ENCODE measurements at places on chromosomes 11 and 22.

- no peak for DNase-seq
Measured at GRCh38 chr11:57476757-57477506, 16.6 kb downstream of the RTN4RL2 start.

GRCh38 chr22:28942801-28943500 is 59.6 kb downstream of the ZNRF3 start:
- DNase-seq, result no peak

DNA sequence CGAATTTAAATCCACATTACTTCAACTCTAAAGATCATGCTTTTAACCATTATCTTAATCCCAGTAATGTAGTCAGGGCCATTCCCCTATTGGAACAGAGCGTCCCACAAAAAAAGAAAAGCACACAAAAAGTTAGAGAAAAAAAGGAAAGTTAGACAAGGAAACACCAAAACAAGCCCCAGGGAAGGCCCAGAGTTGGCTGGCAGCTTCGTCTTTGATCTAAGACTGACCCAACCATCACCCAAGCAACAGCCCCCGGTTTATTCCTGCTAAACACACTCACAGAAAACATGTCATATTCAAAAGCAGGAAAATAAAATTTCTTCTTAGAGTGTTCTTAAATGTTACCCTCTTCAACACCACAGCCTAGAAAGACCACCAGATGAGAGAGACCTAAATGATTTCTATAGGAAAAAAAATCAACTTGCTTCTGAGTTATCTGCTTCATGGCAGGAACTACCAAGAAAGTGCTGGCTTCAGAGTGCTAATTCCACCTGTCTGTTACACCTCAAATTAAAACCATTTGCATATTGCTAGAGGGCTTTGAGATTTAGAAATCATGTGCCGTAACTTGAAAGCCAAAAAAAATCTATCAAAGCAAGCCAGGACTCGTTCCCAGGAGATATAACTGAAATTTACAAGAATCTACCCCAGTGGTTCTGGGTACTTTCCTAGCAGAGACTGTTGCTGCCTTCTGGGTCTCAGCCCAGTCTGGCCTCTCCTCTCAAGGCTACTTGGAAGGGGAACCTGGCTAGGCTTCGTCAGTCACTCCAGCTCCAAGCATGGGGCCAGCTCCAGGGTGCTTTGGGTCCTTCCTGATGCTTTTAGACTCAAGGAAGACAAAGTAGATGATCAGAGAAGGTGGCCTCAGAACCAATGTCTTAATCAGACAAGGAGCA is 31.2 kb downstream of the POU2AF3 start:
- DNase-seq, result no peak

DNA sequence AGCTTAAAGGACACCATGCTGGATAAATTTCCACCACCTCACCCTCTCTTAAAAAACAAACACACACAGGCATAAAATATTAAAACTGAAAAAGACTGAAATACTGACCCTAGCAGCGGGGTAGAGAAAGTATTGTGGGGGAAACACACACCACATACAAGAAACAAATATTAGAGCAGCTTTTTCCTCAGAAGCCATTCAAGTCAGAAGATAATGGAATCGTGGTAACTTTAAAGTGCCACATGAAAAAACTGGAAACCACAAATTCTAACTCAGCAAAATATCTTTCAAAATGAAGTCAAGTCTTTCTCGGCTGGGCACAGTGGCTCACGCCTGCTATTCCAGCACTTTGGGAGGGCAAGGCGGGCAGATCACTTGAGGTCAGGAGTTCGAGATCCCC is 223.2 kb downstream of the DYNC2H1 start:
- no peak for DNase-seq

DNA sequence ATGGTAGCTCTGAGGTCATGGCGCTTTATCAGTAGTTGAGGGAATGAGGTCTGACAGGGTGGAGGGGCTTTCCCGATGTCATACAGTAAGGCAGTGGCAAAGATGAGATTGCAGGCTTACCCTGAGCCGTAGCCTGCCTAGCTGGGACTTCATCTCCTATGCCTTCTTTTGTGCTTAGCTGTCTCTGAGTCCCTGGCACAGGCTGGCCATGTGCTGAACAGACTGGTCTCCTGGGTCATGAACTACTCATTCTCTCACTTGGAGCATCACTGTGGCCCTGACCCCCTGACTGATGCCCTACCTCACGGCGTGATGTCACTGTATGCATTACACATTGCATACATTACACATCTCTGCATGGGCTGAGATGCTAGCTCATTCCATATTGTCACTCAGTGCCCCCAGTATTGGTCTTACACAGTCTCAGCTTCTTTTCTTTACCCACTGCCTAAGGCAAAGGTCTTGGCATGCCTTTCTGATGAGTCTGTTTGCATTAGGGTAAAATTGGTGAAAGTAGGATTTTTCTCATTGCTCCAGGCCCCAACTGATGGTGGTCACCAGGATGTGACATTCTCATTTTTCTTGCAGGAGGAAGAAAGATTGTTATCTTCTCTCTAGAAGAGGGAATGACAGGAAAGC is 389.4 kb upstream of the CADM1 start:
- DNase-seq, result no peak

DNA sequence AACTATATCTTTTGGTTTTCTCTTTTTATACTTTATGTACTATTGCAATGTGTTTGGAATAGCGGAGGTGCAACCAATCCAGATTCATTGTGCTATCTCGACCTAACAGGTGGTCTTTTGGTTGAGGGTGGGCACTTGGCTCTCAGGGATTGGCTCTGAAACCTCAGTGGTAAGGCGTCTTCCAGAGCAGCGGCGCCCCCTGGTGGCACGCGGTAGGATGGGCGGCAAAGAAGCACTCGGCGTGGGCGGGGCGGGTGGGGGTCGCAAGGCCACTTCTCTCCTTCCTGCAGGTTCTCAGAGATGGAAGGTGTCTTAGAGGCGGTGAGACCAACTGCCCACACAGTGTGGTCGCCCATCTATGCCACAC is 19.2 kb upstream of the PLET1 start:
- DNase-seq, result no peak

DNA sequence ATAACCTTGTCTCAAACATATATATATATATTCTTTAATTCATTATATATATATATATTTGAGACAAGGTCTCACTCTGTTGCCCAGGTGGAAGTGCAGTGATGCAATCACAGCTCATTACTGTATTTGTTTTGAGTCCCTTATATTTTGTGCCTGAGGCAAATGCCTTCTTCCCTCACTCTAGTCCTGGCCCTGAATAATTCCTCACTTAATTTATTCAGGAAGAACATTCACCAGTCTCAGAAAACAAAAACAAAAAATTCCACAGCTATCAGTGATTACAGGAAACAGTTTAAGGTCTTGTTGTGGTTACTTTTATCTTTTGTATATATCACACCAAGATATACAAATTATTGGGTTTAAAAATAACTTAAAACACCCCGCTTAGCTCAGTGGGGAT is 155.7 kb downstream of the CWF19L2 start:
- DNase-seq, result no peak

DNA sequence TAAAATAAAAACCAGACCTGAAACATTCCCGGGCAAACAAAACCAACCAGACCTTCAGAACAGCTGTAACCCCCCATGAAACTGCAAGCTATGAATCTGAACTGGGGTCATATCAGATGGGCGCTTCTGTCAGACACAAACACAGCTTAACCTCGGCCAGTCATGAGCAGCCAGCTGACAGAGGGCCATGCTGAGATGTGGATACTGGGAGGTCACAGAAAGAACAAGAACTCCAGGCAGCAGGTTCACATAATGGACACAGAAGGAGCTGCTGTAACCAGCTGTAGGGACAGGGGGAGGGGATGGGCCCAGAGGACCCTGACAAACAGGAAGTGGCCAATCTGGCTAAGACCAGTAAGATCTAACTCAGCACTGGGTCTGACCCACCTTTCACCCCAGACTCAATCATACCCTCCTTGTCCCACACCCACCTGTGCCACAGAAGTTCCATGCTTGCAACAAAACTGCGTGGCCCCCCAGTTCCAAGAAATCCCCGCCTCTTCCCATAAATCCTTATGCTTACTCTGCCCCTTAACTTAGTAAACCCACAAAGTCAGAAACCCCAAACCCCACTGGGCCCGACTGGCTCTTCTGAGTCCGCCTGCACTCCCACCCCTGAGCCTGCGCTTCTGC is 4.0 kb downstream of the APOL4 start:
- DNase-seq, result no peak

GRCh38 chr11:98940913-98941312 is 79.8 kb upstream of the CNTN5 start:
- no peak for DNase-seq

GRCh38 chr11:46026606-46027293 is 94.5 kb downstream of the PHF21A start:
- no peak for DNase-seq
